Activated CD4-positive, alpha-beta T cell treated with anti-CD3 and anti-CD28 coated beads, Interleukin-2, amount 10 ng/mL, durations not matched to agents 24 days and 14 days (primary cell): ENCODE measurements at places on chromosomes 5 and 9.

- no peak for DNase-seq
These were observed 286.5 kb downstream of the ZSWIM6 start for GRCh38 chr5:61618577-61618976.

- DNase-seq = no peak
These were observed 24.8 kb downstream of the PTPN3 start for GRCh38 chr9:109473329-109473728.

- DNase-seq = no peak
These were observed 105.8 kb upstream of the SPATA31D4 start for GRCh38 chr9:81822301-81822865.

GRCh38 chr9:123925819-123926218, 4.1 kb downstream of the DENND1A start:
- DNase-seq = no peak

DNA sequence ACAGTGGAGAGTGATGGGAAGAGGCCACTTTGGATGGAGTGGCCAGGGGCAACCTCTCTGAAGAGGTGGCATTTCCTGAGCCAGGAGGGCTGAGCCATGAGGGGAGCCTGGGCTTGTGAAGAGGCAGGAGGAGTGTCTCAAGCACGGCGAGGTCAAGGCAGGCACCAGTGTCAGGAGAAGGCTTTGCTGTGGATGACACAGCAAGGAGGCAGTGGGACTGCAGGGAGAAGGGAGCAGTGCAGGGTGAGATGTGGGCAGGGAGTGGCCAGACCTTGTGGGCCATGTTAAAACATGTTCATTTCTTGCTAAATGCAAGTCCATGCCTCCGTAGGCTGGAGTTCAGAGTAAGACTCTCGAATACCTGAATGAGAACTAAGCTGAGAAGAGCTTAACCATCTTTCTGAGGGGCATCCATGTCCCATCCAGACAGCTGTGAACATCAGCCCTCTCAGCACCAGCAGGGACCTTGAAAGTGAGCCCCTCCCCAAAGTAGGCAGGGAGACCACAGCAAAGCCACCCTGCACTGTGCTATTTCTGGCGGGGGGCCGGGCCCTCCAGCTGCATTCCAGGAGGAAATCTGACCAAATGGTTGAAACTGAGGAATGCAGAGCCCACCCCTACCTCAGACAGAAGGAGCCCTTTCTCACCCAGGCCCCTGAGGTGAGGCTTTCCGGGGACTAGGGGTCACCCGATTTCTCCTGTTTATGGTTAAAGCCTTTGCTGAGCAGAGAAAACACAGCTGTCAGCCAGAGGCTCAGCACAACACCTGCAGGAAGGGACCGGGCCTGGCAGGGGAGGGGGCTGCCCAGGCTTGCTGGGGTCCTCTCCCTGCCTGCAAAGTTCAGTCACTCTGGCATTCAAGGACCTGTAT, 16.1 kb upstream of the ARSI start:
- no peak for DNase-seq

DNA sequence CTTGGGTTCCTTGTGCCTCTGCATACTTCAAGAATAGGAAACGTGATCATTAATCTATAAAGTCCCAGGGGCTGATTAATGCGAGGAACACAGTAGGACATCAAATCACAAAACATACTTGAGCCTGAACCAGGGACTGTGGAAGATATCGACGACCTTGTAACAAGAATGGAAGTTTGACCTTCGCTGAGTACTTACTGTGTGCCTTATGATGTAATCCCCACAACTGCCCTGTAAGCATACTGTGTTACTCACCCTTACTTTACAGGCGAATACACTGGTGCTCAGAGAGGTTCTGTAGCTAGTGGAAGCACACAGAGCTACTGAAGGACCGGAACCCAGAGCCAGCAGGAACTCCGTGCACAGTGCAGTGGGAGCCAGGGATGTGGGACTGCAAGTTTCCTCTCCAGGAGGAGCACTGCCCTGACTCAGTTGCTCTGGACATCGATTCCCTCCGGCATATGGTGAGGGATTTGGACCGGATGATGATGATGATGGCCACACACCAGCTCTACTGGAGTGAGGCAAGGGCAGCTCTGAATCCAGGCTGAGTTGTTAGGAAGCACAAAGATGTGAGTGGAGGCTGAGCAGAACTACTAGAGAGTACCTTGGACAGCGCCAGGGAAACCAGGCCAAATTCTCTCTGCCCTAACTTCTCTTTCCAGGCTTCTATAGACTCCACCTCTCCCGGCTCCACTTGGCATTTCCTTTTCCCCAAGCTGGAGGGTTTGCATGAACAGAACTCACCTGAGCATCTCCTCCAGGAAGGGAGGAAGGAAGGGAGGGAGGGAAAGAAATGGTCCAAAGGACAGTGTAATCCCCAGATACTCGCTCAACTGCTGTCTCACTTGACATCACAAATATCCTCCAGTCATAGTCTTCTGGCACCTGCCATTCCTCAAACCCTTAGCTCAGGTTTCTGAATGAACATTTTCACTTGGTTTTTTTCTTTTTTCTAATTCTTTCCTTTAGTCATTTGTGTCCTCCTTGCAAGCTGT, 1.5 kb upstream of the GABBR2 start:
- no peak for DNase-seq

- DNase-seq = no peak
These were observed 480.0 kb downstream of the TAF11L14 start for GRCh38 chr5:18114151-18114757.

DNA sequence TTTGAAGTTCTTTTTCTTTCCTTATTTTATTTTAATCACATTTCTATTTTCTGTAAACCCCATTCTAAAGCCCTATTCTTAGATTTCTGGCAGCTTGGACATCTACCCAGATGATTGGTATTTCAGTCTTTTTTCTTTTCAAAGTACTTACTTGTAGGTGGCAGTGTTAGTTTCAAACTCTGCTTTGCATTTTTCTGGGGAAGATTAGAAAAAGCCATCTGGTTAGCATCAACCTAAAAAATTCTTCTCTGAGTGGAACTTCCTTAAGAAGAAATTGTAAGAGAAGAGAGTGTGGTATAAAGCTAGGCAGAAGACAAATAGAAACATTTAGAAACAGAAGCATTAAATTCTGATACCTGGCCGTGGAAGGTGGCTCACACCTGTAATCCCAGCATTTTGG, 17.2 kb upstream of the TENT2 start:
- no peak for DNase-seq

DNA sequence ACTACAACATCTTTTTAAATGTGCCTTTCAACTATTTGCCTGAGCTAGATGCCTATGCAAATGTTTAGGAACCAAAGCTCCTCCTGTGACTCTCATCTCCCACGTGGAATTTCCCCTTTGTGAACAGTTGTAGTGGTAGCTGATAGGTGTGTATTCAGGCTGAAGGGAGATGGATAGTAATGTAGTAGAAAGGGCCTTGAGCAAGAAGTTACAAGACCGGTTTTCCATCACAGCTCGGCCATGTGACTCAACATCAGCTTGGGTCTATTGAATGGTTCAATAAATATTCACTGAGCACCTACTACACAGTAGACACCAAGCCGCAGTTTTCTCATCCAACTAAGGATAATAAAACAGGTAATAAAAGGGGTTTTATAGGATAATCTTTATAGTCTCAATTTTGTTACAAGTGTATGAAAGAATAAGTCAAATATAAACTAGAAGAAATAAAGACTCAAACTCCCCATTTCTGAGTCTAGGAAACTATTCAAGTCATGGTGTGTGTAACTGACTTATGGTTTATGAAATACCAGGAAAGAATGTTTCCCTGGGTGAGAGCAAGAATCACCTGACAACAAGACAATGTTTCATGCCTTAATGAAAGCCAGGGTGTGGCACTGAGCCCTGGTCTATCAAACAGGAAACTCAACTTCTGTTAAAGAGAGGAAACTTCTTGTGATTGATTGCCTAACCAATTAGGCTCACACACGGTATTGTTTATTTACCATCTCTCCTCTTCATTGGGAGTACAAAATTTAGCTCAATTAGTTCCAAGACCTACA, 187.1 kb upstream of the SPEF2 start:
- no peak for DNase-seq
